NCI-H2029 (cell line): ENCODE measurements at places on chromosomes 2 and 18.
A peak's percentile ranks its signal among the peaks of the same experiment; 100 is the strongest.

DNA sequence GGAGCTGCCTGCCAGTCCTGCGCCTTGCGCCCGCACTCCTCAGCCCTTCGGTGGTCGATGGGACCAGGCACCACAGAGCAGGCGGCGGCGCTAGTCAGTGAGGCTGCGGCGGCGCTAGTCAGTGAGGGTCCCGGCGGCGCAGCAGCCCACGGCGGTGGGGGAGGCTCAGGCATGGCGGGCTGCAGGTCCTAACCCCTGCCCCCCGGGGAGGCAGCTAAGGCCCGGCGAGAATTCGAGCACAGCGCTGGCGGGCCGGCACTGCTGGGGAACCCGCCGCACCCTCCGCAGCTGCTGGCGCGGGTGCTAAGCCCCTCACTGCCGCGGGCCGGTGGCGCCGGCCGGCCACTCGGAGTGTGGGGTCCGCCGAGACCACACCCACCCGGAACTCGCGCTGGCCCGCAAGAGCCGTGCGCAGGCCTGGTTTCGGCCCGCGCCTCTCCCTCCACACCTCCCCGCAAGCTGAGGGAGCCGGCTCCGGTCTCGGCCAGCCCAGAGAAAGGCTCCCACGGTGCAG lies 867.4 kb downstream of the DSC3 start:
- DNase-seq, result no peak

DNA sequence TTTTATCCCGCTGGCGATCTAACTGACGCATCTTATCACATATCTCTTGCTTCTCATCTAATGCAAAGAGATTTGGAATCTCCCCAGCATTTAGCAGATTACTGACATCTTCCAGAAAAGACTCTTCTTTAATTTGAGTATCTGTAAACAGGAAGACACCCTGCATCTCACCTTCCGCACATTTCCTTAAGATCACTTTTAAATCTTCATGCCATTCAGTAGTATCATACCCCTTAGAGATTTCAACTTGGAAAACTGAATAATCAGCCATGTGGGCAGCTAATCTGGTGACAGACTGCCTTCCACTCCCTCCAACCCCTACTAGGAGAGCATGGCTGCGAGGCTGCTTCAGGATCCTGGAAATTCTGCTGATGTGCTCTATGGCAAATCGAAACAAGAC lies 204.3 kb downstream of the DNAH7 start:
- no peak for DNase-seq

DNA sequence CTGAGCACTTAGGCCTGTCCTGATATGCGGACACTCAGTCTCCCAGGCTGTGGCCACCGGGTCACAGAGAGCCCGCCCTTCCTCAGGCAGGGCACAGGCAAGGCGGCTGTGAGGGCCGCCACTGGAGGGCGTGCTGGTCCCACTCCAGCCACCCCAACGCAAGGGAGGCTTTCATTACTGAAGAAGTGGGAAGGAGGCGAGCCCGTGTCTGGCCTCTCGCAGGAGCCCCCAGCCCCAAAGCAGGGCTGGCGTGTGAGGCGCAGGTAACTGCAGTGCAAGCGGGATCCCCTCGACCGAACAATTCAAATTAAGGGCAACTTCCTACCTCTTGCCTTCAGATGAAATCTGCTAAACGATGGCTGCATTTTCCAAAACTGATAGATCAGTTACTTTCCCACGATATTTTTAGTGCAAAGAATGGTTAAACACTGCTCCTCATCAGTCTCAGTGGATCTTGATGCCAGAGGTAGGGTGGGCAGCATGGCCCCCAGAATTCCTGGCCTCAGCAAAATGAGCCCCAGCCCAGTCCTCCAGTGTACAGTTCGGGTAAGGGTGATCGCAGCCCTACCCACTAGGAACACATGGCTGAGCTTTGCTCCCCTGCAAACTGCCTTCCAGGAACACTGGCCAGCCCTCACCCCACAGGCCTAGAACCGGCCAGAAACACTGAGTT lies 97.2 kb downstream of the SEPTIN10 start:
- DNase-seq, result no peak

- DNase-seq, result peak; percentile 44
These were observed 6.9 kb upstream of the POLR2D start for GRCh38 chr2:127864877-127865276.

GRCh38 chr2:149561309-149561926 lies 26.2 kb downstream of the MMADHC start:
- DNase-seq, result no peak

GRCh38 chr2:54858021-54858681 lies 134.7 kb downstream of the EML6 start:
- DNase-seq, result no peak

GRCh38 chr2:129904532-129905446 lies 74.7 kb upstream of the RAB6C start:
- DNase-seq, result peak; percentile 14

GRCh38 chr2:219250049-219250781 lies 2.8 kb upstream of the TUBA4B start:
- no peak for DNase-seq

DNA sequence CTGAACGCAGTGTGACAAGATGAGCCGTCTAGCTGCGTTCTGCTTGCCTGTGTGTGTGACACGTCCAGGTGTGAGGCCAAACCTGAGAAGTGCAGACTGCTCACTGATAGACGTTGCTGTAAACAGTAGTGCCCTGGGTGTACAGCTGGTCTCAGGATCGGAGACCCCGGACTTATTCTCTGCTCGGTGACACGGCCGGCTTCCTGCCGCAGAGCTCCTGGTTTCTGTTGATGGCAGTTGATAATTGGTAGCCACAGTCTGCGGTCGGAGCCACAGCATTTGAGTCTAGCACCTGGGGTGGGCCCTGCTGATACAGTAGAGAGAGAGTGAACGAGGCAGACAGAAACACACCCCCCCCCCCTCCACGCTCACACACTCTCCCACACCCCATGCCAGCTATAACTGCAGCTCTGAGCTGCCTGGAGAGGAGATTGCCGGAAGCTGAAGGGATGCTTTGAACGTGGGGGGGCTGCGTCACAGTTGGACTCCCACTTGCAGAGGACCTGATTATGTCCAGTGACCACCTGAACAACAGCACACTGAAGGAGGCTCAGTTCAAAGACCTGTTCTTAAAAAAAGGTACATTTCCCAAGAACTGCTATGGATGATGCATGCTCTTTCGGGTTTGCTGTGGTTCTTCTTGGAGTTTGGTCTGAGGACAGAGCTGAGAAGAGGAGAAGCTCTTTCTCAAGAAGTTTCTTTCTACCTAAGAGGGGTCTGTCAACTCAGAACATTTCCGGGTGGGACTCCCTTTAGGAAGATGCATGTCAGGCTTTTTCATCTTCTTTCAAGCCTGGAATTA lies 114.0 kb downstream of the FAM210A start:
- DNase-seq, result no peak

DNA sequence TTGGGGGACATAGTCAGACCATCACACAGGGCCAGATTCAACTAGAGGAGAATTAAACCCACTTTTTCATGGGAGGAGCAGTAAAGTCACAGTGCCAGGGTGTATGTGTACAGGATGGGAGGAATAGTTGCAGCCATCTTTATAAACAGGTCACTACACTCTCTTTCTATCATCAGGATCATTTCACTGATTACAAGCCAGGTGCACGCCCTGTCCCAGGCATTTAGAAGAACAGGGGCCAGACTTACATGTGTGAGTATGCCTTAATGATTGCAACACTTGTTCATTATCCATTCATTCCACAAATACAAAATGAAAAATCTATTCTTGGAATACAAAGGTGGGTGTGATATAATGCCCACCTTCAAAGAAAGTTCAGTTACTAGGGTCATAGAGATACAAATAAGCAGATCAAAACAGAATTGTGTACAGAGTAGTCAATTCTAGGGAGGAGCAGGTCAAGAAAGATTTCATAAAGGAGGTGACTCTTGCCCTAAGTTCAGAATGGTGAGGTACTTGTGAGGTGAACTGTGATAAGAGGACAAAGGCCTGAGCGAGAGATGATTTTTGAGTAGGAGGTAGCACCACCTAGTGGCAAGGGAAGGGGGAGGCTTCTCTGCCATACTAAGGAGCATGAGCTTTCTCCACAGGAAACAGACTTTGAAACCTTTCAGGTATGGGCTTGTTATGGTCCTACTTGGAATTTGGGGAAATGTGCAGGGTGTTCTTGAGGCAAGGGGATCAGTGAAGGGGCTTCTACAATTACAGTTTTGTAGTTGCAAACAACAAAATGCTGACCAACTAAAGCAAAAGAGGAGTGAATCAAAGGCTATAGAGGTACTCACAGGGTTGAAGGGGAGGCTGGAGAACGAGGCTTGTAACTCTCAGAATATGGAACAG lies 156.3 kb downstream of the SUCLG1 start:
- peak; percentile 24 for DNase-seq

DNA sequence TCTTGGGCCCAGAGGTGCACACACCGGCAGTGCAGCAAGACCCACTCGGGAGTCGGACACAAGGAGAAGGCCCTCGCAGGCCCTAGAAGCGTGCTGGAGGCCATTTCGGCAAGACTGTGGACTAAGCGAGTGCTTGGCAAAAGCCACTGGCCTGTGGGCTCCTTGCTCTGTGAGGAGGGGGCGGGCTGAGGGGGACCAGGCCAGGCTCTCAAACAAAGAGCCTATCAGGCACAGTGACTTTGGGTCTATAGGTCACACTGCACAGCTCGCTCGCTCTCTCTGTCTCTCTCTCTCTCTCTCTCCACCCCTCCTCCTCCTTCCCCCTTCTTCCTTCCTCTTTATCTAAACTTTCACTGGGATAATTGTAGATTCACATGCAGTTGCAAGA lies 23.6 kb upstream of the ZCCHC2 start:
- no peak for DNase-seq

GRCh38 chr2:27833931-27834330 lies 56.3 kb downstream of the RBKS start:
- DNase-seq, result no peak

DNA sequence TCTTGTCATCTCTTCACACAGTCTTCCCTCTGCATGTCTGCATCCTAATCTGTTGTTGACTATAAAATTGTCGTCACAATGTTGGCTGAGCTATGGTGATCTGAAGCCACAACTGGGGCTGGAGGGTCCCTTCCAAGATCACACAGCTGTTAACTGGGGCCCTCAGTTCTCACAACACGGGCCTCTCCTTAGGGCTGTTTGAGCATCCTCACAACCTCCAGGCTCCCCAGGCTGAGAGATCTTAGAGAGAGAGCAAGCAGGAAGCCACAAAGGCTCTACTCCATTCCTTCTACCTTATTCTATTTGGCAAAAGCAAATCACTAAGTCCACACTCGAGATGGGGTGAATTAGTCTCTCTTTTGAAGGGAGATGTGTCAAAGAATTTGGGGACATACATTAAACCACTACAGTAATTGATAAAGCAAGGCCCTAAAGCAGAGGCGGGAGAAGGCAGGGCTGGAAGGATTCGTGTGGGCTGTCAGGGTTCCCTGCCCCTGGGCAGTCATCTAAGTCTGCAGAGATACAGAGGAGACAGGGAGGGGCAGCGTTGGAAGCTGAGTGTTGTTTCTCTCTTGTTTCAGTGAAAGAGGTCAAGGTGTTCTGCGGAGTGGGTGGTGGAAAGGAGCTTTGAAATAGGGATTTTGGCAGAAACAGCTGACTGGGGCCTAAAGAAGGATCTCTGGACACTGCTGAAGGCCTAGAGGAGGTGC lies 15.9 kb downstream of the MYO7B start:
- no peak for DNase-seq

- DNase-seq, result no peak
These were observed 2.6 kb downstream of the TET3 start for GRCh38 chr2:73987109-73987947.

DNA sequence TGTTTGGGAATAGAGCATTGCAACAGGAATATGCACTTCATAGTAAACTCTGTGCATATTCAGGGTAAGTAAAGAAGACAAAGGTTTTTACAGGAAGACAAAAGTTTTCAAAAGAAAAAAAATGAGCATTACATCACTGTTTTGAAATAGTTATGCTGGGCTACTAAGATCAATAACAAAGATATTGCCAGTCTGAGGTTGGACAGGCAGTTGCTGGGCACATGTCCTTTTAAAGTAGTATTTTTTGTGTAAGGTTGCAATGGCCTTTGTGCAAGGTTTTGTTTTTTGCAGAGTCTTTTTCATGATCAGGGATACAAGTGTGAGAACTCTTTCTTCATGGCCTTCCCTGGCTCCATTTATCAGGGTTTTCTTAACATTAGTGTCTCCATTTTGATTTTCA lies 16.2 kb downstream of the IL1B start:
- no peak for DNase-seq
